ENCODE measurements at places on chromosomes 4 and X.

DNA sequence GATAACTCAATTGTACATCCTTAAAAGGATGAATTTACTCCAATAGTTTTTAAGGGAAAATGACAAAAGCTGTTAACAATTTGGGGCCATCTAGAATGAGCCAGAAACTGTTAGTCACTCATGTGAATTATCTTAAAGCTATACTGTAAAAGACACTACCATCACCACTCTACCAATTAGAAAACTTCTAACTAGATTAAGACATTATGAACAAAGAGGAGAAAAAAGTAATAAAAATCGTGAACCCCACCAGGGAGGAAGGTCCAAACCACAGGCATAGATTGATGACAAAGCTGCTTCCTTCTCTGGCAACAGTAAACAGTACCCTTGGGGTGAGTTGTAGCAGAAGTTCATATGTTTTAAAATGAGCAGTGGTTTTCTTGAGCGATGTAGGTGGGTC is 106.1 kb downstream of the PDGFC start:
- no peak for DNase-seq

DNA sequence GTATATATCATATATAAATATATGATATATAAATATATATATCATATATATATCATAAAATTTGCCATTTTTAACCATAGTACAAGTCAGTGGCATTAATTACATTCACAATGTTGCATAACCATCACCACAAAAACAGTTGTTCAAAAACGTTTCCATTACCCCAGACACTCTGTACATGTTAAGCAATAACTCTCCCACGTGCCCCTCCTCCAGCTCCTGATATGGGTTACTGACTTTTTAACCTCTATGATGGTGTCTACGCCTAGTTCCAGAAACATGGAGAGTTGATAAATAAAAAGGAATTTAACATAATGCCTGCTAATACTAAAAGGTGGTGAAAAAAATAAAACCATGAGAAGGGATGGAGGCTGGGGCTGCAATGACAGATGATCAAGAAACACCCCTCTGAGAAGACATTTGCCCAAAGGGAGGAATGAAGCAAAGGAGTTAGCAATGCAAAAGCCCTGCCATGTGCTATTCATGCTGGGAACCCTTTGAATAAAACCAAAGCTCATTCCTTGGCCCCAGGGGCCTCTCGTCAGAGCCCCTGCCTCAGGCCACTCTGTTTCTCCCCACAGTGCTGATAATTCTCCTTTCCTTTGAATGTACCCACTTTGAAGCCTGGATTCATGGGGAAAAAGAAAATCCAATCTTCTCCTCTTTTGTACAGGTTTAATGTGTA is 144.3 kb downstream of the NWD2 start:
- DNase-seq: no peak

DNA sequence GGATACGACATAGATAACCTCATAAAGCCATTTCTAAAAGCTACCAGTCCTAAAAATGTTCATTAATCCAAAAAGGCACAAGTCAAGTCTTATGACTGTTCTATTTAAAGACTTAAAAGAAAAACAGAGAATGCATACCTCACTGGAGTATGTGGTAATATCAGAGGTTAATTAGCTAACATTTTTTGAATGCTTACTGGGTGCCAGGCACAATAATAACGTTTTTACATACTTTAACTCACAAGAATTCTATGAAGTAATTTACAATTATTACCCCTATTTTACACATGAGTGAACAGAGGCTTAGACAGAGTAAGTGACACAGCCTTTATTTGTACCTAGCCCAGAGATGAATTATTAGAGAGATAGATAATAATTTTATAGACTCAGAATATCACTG is 207.5 kb downstream of the PDGFC start:
- no peak for DNase-seq

- no peak for DNase-seq
Observed at GRCh38 chr4:186020793-186021407, 48.1 kb upstream of the TLR3 start.

- no peak for DNase-seq
Observed at GRCh38 chrX:8879750-8880149, 78.6 kb upstream of the FAM9A start.

- DNase-seq: no peak
Observed at GRCh38 chr4:80221161-80221560, 23.9 kb downstream of the PRDM8 start.

- no peak for DNase-seq
Observed at GRCh38 chrX:8748855-8749254, 16.9 kb upstream of the ANOS1 start.
